ENCODE measurements at places on chromosomes 2 and 18. TPM values are rescaled to one million over a fixed set of nuclear protein-coding genes. Genes with fewer than 3 reads are reported as not detected.
A peak's percentile ranks its signal among the peaks of the same experiment; 100 is the strongest.

- DNase-seq: no peak
Measured at GRCh38 chr2:42979416-42979869, 187.1 kb upstream of the HAAO start.

- DNase-seq: no peak
Measured at GRCh38 chr18:60596928-60597327, 224.4 kb upstream of the MC4R start.

The ACTG2 gene
- total RNA-seq: 0.89 TPM

DNA sequence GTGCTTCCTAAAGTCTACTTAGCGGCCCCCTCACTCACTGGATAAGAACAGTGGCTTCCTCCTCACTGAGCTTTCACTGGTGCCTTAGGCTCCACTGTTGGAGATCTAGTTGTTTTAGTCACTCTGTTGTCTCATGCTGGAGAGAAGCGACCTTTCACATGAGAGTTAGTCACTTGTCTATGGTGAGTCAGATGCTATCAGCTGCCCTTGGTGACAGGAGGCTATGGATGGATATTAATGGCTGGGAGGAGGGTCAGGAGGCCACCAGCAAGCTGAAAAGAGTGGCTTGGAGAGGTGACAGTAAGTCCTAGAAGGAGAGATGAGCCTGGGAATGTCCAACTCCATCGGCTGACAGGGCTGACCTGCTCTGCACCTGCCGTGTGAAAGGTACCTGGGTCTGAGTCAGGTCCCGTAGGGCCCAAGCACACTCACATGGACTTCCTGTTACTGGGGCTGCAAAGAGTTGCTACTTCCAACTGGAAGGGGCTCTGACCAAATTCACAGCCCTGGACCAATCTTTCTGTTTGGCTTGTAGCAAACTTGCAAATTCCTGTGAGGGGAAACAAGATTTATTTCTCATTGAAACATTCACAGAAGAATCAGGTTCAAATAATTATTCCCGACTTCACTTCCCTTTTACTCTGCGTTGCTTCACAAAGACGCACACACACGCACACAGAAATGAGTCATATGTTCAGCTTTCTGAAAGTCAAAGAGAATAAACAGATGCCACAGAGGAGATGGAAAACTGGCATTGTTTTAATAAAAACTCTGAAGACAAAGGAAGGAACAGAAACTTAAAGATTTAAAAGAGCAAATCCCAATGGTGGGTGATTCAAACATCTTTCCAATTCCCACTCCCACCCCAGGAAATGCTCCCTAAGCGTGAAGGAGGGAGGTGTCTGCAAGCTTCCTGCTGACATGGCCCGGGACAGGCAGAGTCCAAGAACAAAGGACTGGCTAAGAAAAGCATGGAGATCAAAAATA, 203.5 kb upstream of the TWIST2 start:
- DNase-seq: peak; percentile 90

All from M059J (cell line).